Activated T-helper 1 cell treated with anti-CD3 and anti-CD28 coated beads, Interleukin-12 subunit alpha, Interleukin-12 subunit beta, Interleukin-2, Interleukin-4 antibody, amounts not matched to agents 30 ng/mL and 10 ng/mL and 1 ng/mL, durations not matched to agents 14 hours and 24 hours and 36 hours (primary cell): ENCODE measurements at places on chromosomes 12 and 14. TPM values are rescaled to one million over a fixed set of nuclear protein-coding genes. Genes with fewer than 3 reads are reported as not detected.

- DNase-seq = peak; percentile 3
Observed at GRCh38 chr12:46983959-46984841, 95.2 kb upstream of the PCED1B start.

The ISM2 gene
- total RNA-seq = 0.08 TPM in 1 of 2 replicates, not detected in the other

The FRS2 gene
- total RNA-seq = 13.1 and 13.7 TPM in 2 replicates

DNA sequence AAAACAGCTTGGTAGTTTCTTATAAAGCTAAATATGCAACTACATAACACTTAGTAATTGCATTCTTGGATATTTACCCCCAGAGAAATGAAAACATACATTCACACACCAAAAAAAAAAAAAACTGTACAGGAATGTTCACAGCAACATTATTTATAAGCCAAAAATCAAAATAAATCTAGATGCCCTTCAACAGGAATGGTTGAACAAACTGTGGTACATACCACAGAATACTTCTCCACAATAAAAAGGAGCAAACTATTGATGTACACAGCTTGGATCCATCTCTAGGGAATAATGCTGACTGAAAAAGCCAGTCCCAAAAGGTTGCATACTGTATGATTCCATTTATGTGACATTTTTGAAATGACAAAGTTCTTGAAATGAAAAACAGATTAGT, 62.1 kb upstream of the SLC38A4 start:
- DNase-seq = no peak

DNA sequence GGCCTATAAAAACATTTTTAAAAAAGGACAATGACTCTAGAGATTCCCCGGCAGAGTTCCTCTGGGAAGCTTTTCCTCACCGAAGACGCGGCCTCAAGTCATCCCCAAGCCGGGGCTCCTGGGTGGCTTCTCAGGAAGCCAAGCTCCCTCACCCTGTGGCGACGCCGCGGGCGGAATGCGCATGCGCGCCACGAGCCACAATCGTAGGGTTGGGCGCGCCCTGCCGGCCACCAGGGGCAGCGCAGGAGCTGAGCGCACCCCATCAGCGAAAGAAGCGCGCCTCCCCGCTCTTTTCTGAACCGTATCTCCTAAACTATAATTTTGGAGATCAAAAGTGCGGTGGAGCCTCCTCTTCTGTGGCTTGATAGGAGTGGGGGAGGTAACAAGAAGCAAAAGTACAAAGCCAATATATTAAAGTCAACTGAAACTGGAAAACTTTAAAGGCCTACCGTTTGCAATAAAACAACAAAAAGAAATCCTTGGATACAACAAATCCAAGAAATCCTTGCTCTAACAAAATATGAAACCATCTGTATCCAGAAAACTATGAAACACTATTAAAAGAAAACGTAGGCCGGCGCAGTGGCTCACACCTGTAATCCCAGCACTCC, 17.4 kb upstream of the CHFR start:
- peak; percentile 80 for DNase-seq

GRCh38 chr12:29581631-29582030, 84.1 kb upstream of the OVCH1 start:
- DNase-seq = no peak

GRCh38 chr14:55847766-55848165, 267.8 kb downstream of the KTN1 start:
- DNase-seq = no peak

The DNAH10 gene
- total RNA-seq = 0.12 and 0.31 TPM in 2 replicates

- no peak for DNase-seq
Observed at GRCh38 chr12:91381309-91381804, 198.7 kb upstream of the DCN start.

- peak; percentile 47 for DNase-seq
Observed at GRCh38 chr12:109981311-109981710, 14.9 kb downstream of the GIT2 start.

- DNase-seq = no peak
Observed at GRCh38 chr14:60153991-60154390, 11.2 kb downstream of the DHRS7 start.

The ZFYVE21 gene
- total RNA-seq = 21.5 and 24.7 TPM in 2 replicates

DNA sequence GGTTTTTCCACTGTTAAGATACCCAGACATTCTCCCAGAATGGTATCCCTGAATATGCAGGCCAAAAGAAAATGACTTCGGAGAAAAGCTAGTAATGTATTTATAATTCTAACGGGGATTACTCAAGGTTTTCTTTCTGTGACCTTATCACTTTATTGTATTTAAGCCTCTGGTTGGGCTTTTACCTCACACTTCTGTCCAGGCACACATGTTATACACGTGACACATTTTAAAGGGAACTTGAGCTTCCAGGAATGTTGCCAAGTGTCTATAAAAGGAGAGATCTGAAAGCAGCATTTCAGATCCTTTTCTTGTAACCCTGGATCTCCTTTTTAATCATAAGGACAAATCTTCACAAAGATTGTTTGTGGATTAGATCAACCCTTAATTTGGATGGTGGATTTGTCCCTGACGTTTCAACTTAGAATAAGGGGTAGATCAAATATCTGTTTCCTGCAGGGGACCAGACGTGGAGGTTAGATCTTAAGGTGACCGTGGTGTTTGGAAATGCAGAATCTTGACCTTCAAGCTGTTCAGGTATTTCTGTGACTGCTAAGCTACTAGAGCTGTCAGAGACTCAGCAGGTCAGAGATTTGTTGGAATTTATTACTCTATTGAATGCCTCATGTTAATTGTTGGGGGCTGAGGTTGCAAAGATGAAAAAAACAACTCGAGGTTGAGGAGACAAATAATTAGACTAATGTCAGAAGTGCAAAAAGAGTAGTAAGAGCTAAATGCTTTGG, 1.5 kb downstream of the CIPC start:
- DNase-seq = no peak

- no peak for DNase-seq
Observed at GRCh38 chr12:103569278-103569677, 17.8 kb upstream of the STAB2 start.

- DNase-seq = no peak
Observed at GRCh38 chr14:94342334-94342934, 19.3 kb upstream of the SERPINA6 start.

GRCh38 chr14:50396631-50397389, at the start of gene CDKL1:
TSS of gene CDKL1 (minus strand) at chr14:50396881. CDS start at chr14:50395868, 1,013 bp downstream.
- DNase-seq = peak; percentile 22

DNA sequence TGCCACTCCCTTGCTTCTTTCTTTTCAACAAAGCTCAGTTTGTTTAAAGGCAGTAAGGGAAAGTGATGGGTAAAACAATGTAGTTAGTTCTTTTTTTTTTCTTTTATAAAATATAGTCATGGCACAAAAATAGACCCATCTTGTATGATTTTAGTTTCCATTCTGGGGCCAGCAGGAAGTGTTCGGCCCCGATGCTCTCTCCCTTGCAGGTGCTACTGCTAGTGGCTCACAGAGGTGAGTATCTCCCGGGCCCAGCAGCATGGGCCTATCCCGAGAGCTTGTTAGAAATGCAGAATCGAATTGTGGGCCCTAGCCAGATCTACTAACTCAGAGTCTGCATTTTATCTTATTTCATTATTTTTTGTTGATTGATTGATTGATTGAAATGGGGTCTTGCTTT, 78.7 kb downstream of the SYNE3 start:
- no peak for DNase-seq

DNA sequence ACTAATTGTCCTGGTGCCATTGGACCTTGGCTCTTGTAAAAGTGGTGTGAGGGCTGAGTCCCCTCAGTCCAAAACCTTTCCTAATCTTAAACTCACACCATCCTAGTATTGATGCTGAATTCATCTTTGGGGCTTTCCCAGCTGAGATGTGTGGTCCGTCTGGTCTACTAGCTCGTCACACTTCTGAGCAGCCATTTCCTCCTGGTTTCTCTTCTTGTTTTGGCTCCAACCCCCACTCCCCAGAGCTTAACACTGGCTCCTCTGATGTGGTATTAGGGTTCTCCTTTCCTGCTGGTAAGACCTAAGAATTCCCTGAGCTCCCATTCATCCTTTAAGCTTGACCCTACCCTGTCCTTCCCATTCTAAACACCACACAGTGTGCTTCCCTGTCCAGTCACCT, 900.6 kb downstream of the VRK1 start:
- DNase-seq = peak; percentile 55

The SPSB2 gene
- 3.4 and 4.7 TPM in 2 replicates for total RNA-seq

DNA sequence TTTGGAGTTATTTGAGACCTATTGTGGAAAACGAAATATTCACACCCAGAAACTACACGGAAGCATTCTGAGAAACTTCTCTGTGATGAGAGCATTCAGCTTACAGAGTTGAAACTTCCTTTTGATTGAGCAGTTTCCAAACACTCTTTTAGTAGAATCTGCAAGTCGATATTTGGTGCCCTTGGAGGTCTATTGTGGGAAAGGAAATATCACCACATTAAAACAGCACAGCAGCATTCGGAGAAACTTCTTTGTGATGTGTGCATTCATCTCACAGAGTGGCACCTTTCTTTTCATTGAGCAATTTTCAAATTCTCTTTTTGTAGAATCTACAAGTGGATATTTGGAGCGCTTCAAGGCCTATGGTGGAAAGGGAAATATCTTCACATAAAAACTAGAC, 595.7 kb upstream of the ALG10B start:
- DNase-seq = no peak

GRCh38 chr12:2923057-2923456, 32.4 kb downstream of the TULP3 start:
- no peak for DNase-seq

GRCh38 chr12:94516985-94517384, 57.3 kb upstream of the CEP83 start:
- no peak for DNase-seq

DNA sequence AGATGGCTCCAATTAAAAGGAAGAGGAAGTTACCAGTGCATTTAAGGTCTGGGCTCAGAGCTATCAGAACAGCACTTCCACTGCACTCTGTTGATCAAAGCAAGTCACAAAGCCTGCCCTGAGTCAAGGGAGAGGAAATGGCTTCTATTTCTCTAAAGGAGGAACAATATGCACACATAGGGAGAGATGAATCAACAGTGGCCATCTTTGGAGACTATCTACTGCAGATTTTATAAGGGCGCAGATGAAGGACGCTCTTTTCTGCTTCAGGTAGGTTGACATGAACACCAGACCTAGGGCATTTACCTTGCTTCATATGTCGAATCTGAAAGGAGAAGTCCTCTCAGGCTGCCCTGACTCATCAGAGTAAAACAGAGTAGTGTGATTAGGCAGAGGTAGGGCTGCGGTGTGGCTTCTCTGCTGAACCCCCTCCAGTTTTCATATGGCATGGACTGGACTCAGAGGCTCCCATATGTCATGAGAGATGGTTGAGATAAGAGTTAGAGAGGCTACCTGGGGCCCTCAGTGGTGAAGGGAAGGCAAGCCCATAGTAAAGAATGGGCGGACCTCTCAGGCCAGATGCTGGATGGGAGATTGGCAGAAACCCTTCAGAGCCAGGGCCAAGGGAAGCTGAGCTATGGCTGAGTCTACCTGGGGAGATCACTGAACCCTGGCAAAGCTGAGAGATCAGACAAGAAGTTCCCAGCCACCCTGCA, 84.4 kb downstream of the ARF6 start:
- no peak for DNase-seq

DNA sequence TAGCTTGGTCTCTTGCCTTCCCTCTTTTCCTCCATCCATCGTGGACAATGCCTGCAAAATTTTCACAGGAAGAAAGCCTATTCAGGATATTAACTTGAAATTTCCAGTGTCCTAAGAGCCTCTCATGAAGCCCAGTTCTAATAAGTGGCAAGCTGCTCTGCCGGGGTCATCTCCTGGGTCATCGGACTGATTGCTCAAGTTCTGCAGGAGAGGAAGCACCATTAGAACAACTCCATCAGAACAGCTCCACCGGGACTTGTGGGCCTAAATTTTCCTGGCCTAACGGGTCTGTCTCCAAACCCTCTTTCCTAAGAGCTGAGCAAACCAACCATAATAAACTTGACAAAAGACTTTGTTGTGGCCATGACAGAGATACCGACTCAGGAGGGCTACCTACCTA, 13.9 kb downstream of the ERG28 start:
- DNase-seq = no peak

The PLA2G1B gene
- not detected in 2 replicates for total RNA-seq
